ENCODE measurements at places on chromosomes 2 and 18. TPM values are rescaled to one million over a fixed set of nuclear protein-coding genes. Genes with fewer than 3 reads are reported as not detected.

- DNase-seq: no peak
Measured at GRCh38 chr2:30355306-30355705, 91.7 kb upstream of the LCLAT1 start.

DNA sequence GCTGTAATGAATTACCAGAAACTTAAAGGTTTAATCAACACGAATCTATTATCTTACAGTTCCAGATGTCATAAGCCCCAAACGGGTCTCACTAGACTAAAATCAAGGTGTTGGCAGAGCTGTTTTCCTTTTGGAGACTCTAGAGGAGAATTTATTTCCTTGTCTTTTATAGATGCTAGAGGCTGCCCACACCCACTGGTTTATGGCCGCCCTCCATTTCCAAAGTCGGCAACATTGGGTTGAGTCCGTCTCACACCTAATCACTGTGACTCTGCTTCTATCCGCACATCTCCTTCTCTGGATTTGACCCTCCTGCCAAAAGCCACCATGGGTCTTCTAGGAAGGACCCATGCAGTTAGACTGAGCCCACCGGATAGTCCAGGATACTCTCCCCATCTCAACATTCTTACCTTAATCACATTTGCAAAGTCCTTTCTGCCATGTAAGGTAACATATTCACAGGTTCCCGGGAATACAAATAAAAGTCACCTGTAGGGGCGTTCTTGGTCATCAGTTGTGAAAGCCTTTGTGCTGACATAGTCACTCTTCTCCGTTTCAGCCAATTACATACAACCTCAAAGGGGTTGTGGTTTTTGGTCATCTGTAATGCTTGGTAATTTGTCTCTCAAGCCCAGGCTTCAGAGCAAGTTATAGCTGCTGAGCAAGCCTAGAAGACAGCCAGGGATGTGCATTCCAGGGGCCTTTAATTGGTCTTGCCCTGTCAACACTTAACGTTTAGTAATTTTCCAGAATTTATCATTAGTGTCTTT, 179.4 kb downstream of the ANTXR1 start:
- DNase-seq: no peak

DNA sequence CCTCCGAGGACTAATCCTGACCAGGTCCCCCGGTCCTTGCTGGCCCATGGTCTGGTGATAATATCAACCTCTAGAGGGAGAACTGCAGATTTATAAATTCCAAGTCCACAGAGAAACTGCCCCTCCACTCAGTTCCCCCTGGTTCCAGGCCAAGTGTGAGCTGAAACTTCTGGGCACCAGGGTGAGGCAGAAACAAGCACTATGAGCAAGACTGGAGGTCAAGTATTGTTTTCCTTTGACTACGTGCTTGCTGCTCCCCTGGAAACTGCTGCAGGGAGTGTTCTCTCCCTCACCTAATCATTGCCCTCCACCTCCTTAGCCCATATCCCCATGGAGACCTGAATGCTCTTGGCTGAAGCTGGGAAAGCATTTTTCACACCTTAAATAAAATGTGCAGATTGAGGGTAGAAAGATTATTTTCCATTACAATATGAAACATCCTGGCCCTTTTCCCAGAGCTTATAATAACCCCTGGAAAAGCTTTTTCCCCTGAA, 135.2 kb downstream of the RDH14 start:
- DNase-seq: no peak

DNA sequence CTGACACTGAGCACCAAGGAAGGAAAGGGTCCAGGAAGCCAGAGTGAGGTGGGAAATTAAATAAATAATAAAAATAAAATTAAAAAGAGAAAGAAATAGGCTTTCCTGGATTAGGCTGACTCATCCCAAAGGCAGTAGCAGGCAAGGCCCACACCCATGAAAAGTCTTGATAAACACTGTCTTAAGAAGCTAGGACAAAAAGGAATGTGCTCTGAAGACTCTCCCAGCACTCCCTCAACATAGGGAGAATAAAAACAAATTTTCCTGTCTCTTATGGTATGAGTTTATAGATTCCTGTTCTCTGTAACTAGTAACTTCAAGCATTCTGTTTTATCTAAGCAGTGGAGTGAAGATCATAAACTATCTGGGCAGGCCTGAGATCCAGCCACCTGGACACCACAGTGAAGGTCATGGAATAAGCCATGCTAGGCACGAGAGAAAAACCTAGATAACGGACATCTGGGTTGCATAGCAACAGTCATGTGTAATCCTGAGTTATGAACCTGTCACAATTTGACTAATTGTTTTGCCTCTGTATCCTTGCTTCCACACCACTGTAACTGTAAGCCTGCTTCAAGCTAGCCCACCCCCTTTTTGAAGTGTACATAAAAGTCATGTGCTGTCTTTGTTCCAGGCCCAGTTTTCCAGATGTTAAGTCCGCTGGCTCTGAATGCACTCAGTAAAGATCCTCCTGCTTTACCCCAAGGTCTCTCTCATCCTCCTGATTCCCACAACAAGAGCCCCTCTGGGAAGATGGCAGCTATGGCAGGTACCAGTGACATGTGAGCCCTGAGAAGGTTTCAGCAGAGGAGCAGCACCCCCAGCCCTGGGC, 107.8 kb downstream of the NDUFA10 start:
- no peak for DNase-seq

GRCh38 chr2:16142383-16143361, 202.3 kb downstream of the MYCN start:
- DNase-seq: no peak

DNA sequence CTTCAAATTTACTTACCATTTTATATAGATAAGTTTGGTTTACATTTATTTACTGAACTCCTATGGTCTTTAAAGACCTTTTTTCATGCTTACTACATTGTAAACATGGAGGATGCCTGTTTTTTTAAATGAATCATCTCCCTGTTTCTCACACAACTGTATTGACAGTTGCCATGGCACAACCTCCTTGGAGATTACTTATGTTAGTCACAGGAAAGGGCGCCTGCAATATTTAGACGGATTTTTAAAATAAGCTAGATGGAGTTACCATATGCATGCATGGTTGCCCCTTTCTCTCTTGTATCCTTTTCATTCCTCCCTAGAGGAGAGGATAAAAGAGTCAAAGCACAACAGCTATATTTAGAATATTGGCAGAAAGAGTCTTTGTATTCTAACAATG, 34.8 kb upstream of the CCDC102B start:
- DNase-seq: no peak

DNA sequence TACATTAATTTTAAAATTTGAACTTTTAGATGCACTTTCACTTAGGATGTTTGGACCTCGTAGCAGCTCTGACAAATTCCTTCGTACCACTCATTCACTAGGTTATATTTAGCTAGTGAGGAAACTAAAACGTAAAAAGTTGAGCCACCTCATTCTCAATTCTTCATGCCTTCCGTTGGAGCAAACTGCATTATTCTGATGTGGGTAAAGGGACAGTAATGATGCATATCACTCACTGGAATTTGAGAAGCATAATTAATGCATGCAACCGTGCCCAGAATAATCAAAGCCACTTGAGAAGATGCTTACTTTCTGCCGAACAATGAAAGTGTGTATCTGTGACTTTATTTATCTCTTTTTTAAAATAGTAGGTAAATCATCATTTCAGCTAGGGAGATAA, 2.2 kb downstream of the CNOT9 start:
- DNase-seq: no peak

DNA sequence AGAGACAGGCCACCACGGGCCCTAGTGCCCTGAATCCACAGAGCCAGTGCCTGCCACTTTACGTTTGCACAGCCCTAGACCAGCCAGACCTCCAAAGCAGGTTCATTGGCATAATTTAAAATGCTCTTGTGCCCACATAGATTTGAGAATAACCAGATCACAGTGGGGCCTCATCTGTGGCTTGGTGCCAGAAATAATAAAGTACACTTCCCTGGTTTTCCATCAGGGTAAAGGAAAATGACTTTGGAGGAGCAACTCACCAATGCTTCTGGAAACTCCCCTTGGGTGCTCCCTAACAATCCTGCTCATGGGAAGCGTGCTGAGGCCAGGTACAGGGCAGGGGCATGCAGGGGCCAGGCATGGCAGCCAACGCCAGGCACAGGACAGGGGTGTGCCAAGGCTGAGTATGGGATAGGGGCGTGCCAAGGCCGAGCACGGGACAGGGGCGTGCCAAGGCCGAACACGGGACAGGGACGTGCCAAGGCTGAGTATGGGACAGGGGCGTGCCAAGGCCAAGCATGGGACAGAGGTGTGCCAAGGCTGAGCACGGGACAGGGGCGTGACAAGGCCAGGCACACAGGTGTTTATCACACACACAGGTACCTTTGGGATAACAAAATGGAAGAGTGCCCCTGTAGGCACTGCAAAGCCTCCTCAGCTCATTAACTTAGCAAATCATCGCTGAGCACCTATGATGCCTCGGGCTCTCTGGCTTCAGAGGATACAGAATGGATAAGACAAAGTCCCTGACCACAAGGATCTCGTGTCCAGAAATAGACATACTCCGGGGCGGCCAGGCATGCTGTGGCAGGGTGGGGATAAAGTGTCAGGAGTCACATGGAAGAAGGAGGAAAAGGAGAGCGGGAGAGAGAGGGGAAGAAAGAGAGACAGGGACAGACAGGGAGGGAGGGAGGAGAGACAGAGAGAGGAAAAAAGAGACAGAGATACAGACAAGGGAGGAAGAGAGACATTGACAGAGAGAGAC, 334.7 kb downstream of the EIPR1 start:
- no peak for DNase-seq

DNA sequence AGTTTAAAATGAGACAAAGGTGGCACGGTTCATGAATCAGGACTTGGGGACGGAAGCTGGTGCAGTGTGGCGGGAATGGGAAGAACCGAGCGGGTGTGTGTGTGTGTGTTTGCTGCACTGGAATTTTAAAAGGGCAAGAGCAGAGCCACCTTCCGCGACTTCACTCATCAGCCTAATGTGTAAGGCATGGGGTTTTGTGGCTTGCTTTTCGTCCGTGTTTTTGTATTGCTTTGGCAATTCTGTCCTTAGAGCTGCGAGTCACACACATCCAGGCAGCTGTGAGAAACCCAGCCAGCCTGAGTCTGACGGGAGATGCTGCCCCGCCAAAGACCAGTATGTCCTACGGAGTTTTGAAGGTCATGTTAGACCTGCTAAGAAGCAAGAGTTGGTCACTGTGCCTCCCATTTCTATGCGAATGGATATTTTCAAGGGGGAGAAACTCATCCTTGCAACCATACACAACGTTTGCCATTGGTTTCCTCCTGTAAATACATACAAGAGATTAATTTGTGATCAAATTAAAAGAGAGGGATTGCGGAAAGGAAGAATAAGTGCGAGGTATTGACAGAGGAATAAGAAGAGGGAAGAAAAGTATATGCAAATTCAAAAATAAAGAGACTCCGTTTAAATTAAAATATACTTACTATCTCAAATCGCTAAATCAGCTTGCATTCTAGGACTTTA, 665 bp upstream of the CACNB4 start:
- DNase-seq: no peak

DNA sequence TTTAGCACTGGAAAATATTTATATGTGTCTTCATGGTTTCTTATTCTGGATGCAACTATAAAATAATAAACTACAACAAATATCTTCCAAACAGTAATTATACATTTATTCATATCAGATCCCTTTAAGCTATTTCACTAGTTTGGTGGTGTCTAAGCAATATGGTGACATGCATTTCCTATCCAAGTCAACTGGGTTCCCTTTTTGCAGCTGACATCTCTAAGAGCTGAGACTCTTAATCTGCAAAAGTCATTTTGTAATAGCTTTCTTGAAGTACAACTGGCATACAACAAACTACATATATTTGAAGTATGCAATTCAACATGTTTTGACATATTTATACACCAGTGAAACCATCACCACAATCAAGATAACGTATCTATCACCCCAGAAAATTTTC, 59.9 kb upstream of the SLC1A4 start:
- DNase-seq: no peak

DNA sequence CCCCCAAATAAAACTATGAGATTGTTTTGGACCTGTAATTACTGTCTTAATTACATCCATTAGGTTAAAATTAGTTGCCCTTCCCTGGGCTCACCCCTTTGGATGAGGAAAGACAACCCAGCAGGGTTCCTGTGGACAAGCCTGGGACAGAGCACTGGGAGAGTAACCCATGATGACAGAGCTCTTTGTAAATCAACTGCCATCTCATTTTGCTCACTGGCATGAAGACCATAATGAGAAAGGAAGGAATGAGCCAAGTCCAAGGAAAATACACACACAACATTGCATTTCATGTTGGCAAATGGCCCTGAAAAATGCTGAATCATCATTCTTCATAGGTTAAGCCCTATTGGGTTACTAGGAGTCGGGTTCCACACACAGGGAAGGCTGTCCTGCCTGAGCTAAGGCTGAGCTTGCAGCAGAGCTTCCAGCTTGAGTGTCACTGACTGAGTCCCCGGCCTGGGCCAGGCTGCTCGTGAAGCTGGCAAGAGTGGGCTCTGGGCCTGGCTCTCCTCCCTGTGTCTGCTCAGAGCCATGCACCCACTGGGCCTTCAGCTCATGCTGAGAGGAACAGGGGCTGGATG, 94.1 kb upstream of the ACAA2 start:
- no peak for DNase-seq

- DNase-seq: no peak
Measured at GRCh38 chr2:65045651-65046050, 10.6 kb upstream of the CEP68 start.

DNA sequence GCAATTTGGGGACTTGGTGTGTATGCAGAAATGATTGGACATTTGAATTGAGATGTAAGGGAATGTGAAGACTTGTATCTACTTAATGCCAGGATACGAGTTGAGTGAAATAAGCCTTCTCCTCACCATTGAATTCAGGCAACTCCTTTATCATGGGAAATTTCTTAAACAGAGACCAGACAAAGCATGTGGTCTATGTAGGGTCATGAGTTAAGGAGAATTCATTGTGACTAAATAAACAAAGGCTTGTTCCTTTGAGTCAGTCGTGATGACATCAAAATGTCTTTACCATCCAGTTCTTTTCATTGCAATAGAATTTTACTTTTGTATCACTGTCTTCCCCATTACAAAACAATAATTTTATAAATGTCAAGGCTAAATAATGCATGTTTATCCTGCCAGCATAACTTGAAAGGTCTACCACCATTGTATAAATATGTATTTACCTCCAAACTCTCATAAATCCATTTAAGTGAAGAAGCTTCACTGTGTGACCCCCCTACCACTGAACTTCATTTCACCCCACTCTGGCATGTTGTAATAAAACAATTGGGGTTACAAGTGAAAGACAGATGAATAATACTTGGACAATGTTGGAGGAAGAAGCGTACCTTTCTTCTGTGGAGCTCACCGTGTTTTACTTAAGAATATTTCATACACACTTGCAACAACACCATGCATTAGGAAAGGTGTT, 149.4 kb downstream of the EPHA4 start:
- no peak for DNase-seq

DNA sequence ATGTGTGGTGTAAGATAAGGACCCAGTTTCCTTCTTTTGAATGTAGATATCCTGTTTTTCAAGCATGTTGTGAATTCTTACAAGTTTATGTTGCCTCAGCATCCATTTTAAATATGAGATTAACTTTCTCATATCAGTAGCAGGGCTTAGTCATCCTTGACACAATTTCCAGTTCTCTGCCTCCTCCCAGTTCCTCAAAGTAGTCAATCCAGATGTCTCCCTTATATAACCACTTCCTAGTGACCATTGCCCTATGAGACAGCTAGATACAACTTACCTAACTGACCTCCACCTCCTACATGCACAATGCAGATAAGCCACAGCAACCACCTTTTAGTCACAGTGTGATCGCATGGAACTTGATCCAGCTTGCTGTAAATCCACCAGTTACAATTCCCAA, 269.2 kb upstream of the ZNF521 start:
- DNase-seq: no peak

TTN gene
- total RNA-seq: 1.6 TPM

SUMO1 gene
- total RNA-seq: 177 TPM

LIPG gene
- total RNA-seq: 10.2 TPM

All from frontal cortex (tissue), 4 donors.